ENCODE measurements at places on chromosomes 16 and 17.
A peak's percentile ranks its signal among the peaks of the same experiment; 100 is the strongest.

DNA sequence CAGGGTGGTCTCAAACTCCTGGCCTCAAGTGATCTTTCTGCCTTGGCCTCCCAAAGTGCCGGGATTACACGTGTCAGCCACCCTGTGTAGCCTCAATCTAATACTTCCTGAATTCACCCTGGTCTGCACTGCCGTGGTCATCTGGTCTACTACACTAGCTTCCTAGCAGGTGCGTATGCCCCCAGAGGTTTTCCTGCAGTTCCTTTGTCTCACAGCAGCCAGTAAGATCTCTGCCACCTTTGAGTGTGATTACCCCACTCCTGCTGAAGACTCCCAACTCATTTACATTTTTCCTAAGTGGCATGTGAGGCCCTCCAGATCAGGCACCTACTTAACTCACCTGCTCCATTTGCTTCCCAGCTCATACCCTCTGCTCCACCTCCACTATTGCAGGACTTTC is 5.1 kb upstream of the DDX19A start:
- DNase-seq = peak; percentile 29

GRCh38 chr16:77613095-77613494 is 109.2 kb upstream of the NUDT7 start:
- no peak for DNase-seq

GRCh38 chr17:10115536-10115932 is 82.9 kb downstream of the GAS7 start:
- no peak for DNase-seq

DNA sequence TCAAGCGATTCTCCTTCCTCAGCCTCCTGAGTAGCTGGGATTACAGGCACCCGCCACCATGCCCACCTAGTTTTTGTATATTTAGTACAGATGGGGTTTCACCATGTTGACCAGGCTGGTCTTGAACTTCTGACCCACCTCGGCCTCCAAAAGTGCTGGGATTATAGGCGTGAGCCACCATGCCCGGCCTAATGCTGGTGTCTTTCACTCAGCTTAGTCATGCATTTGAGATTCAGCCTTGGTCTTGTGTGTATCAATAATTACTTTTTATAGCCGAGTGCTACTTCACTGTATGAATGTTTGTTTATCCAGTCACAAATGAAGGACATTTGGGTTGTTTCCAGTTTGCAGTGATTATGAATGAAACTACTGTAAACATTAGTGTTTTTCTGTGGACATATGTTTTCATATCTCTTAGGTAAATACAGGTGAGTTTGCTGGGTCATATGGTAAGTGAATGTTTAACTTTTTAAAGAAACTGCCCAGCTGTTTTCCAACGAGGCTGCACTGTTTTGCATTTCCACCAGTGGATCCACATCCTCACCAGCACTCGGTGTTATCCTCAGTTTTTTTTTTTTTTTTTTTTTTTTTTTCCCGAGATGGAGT is 11.0 kb upstream of the PLCG2 start:
- DNase-seq = no peak

GRCh38 chr17:72517413-72518158 is 396.8 kb downstream of the SOX9 start:
- DNase-seq = no peak

- no peak for DNase-seq
Measured at GRCh38 chr17:50047488-50048126, 8.3 kb upstream of the ITGA3 start.

- no peak for DNase-seq
Measured at GRCh38 chr17:80153004-80153403, 6.1 kb upstream of the EIF4A3 start.

DNA sequence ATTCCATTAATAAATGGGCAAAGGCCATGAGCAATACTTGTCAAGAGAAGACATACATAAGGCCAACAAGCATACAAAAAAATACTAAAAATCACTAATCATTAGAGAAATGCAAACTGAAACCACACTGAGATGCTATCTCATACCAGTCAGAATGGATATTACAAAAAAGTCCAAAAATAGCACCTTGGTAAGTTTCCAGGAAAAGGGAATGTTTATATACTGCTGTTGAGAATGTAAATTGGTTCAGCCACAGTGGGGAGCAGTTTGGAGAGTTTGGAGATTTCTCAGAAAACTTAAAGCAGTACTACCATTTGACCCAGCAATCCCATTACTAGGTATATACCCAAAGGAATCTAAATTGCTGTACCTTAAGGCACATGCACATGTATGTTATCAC is 467.7 kb downstream of the CDH11 start:
- no peak for DNase-seq

- DNase-seq = no peak
Measured at GRCh38 chr17:67050471-67051154, 6.3 kb downstream of the CACNG1 start.

DNA sequence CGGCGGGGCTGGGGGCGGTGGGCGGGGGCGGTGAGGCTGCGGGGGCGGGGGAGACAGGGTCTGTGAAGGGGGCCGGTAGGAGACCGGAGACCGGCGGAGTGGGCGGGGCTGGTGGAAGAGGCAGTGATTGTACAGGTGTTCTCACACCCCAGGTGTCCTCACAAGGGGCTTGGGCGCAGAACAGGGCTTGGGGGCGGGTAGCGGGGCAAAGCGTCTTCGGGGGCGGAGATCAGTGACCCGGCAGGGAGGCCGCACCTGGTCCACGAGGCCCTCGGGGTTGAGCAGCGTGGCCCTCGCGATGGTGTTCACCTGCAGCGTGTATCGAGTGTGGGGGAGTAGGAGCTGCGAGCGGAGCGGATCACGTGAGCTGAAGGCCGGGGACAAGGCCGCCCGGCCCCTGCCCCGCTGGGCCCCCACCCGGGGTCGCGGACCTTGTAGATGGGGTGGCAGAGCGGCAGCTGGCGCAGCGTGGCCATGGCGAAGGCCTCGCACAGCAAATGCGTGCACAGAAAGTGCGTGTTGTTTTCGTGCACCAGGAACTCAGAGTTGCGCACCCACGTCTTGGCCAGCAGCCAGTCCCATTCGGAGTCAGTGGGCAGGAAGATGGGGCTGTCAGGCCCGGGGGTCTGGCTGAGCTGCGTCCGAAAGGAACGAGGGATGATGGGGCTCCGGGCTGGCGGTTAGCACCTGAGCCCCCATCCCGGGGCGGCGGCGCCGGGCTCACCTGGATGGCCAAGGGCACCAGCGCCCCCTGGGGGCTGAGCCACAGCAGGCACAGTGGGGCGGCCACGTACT is 8.5 kb downstream of the ALOXE3 start:
- peak; percentile 47 for DNase-seq

DNA sequence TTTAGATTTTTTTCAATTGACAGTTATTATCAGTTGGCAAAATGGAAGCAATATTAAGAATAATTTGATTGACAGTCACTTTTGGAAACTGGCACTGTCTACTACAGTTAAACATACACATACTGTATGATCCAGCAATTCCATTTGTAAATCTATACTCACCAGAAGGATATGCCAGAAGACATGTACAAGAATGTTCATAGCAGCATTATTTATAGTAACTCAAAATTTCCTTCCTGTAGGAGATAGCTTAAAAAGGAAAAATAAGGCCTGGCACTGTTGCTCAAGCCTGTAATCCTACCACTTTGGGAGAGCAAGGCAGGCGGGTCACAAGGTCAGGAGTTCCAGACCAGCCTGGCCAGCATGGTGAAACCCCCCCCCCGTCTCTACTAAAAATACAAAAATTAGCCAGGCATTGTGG is 89.3 kb downstream of the VMP1 start:
- no peak for DNase-seq

Data from NCI-H187 (cell line).